NCI-H2171 treated with DMSO at 0.1 percent for 48 hours (cell line): ENCODE measurements at places on chromosomes 12 and 14.
A peak's percentile ranks its signal among the peaks of the same experiment; 100 is the strongest.

DNA sequence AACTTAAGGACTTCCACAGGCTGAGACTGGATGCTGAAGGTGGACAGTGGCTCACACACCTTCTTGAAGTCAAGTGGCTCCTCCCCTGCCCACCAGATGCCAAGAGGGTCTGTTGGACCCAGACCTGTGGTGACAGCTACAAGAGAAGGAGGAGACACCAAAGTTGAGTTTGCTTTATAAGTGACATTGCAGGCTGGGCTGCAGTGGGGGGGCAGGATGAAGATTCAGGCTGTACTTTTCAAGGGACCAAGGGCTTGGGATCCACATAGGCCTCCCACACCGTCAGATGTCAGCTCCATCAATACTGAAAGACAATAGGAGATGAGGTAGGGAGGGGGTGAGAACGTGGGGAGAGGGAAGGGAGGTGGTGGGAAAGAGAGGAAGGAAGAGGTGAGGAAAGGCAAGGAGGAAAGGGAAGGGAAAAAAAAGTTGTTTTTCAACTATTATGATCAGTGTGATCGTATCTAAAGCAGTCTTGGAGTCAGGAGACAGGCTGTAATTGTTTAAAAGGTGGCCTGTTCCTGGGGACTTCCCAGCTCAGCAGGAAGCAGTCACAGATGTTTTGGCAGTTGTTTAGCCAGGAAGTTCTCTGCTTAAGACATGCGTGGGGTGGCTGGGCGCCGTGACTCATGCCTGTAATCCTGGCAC, 84.1 kb upstream of the RESF1 start:
- DNase-seq: no peak

DNA sequence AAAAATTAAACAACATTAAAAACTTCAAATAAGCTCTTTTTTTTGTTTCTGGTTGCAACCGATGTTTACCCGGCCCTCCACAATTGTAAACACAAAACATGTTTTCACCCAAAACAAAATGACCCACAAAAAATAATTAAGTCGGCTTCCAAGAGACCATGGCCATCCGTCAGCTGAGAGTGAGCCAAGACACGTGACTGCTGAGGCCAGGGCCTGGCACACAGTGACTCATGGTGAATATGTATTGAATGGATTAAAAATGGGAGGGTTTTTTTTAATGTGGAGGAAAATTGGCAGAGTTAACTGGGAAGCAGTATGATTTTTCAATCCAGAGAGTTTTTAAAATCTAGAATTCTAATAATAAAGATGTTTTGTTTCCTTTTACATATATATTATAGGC, 13.8 kb upstream of the CPNE8 start:
- DNase-seq: no peak

DNA sequence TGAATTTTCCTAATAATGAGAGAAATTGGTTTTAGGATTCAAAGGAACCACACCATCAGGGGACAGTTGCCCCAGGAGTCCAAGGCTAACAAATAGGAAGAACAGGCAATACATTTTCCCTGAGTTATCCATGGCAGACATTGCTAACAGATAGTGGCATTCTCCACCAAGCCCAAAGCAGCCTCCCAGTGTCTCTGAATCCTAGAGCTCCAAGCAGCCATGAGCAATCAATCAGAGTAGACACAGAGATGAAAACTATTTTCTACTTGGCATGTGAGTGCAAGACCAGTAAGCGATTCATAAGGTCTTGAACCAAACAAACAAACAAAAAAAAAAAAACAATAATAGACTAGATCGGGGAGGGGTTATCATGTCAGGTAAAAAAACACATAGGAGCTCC, 515.7 kb downstream of the MED13L start:
- DNase-seq: no peak

DNA sequence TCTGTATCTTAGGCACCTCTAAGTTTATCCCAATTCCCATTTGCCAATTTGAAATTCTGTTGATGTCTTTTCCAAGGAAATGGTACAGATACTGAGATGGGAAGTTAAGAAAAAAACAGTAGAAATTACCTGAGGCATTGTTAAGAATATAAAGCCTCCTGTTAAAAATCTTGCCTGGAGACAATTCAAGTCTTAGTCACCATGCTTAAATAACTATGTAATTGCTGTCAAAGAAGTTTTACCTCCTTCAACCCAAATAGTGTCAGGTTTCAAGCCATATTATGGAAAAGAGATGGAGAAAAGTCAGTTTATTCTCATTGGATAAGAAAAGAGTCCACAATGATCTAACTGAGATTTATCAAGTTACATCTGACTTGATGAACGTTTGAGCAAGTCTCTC, 974.7 kb downstream of the GALC start:
- no peak for DNase-seq

DNA sequence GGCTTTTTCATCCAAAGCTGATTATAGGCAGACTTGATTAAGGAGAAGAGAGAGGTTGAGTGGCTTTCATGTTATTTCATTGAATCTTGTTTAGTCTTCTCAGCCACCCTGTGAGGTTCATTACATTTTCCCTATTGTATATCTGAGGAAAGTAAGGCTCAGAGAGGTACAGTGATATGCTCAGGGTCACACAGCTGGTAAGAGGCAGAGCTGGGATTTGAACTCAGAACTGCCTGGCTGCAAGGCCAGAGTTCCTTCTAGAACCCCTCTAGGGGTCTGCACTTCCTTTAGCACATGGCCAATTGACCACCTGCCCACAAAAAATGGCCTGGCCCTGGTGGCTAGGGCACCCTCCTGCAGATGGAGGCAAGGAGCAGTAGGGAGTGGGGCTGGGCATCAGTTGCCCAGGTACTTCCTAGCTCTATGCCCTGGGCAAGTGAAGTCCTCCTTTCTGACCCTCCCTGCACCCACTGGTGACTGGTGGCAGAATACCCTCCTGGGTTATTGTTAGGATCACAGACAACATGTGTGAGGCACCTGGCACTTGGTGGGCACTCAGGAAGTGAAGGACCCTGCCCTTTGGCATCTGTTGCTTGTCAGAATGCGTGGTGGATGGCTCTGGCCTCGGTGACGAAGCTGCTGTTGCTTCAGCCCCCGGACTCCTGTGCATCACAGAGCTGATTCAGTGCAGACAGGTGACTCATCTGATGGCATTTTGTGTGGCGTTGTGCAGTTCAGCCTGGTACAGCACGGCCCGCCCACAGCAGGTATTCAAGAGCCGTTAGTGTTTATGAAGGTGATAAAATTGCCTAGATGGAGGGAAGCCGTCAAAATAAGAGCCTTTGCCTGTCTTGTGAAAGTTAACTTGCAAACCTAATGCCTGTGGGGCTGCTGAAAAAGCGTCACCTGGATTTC, 115.8 kb downstream of the SLC25A47 start:
- DNase-seq: peak; percentile 66

- DNase-seq: no peak
These were observed 52.4 kb upstream of the CDKN3 start for GRCh38 chr14:54344445-54344844.

- no peak for DNase-seq
These were observed 1043.2 kb upstream of the TMEM132C start for GRCh38 chr12:127223731-127224130.

DNA sequence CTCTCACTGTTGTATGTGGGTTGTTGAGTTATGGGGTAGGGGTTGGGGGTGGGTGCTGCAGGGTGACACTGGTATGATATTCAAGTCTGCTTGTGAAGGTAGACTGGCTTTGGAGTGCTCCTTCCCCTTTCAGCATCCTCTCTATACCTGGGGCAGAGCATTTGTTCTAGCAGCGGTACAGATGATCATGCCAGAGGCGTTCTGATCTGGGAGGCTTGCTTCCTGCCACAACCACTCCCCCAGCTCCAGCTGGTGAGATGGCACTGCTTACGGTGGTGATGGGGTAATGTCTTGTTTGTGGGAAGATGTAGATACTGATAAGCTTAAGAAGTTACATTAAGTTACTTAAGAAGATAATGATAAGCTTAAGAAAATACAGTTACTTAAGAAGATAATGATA, 131.8 kb downstream of the ERC1 start:
- no peak for DNase-seq

DNA sequence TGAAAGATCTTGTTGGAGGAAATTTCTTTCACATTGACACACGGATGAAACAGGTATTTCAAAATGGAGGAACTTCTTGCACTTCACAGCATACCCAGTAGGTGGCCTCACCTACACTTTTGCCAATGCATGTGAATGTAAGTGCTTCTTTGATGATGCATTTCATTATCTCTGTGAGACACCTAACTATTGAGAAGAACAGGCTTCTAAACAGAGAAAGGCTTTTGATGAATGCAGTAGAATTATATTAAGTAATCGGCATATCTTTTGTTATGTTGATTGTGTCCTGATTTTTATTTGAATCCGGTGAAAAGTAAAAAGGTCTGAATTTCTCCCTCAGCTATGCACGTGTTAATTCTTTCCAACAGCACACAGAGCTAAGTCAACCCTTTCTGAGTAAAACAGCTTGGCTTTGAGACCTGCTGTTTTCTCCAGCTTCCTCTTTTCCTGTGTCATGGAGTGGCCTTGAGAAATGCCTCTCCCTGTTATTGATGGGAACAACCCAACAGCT, 399.0 kb downstream of the NAV3 start:
- peak; percentile 28 for DNase-seq

- DNase-seq: no peak
These were observed 31.2 kb upstream of the MMP17 start for GRCh38 chr12:131796754-131797587.

DNA sequence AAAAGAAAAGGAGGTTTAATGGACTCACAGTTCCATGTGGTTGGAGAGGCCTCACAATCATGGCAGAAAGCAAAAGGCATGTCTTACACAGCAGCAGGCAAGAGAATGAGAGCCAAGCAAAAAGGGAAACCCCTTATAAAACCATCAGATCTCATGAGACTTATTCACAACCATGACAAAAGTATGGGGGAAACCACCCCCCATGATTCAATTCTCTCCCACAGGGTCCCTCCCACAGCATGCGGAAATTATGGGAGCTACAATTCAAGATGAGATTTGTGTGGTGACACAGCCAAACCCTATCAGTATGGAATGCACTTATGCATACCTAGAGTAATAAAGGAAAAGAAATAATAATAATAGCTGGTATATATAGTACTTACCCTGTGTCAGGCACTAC, 4.5 kb upstream of the GLIPR1 start:
- no peak for DNase-seq
